ENCODE measurements at places on chromosomes 5 and 9.
A peak's percentile ranks its signal among the peaks of the same experiment; 100 is the strongest.

GRCh38 chr9:4604678-4605095 is 57.4 kb upstream of the PLPP6 start:
- DNase-seq, result peak; percentile 58

DNA sequence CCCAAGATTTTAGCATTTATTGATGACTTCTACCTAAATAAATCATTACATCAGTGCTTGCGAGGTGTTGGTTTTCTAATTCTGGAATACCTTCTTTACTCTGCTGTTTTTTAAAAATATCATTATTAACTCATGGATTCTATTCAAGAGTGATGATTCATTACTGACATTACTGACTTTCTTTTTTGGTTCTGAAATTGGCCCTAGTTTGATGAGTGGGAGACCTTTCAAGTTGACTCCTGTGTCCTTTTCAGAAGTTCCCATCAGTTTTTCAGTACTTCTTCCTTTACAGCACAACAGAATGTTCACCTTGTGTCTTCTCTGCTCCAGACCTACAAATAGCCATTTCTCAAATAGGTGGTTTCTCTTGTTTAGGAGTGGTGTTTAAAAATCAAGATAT is 114.1 kb downstream of the PCSK5 start:
- no peak for DNase-seq

DNA sequence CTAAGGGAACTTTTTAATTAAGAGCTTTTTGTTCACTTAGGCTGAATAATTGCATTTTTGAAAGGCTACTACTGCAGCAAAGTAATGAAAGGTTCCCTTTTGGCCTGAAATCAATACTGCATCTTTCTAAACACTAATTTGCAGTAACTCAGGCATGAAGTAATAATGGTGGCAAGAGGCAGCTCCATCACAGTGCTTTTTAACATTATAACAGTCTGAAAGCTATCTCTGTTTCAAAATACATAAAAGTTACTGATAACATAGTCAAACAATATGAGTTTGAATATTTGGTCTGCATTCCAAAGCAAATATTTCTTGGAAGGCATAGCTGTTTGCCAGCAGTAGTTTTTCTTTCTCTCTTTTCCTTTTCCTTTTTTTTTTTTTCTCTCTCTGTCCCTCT is 113.4 kb downstream of the FBN2 start:
- no peak for DNase-seq

DNA sequence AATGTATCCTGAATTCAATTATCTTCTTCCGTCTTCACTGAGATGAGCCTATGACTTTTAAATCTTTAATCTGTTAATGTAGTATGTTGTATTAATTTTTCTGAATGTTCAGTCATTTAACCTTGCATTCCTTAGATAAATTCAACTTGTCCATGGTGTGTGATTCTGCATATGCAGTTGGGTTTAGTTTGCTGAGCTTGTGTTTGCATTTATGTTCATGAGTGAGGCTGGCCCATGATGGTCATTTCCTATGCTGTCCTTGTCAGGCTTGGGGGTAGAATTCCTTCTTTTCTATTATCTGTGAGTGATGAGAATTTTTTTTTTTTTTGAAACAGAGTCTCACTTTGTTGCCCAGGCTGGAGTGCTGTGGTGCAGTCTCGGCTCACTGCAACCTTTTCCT is 131.8 kb upstream of the COL5A1 start:
- DNase-seq, result no peak

DNA sequence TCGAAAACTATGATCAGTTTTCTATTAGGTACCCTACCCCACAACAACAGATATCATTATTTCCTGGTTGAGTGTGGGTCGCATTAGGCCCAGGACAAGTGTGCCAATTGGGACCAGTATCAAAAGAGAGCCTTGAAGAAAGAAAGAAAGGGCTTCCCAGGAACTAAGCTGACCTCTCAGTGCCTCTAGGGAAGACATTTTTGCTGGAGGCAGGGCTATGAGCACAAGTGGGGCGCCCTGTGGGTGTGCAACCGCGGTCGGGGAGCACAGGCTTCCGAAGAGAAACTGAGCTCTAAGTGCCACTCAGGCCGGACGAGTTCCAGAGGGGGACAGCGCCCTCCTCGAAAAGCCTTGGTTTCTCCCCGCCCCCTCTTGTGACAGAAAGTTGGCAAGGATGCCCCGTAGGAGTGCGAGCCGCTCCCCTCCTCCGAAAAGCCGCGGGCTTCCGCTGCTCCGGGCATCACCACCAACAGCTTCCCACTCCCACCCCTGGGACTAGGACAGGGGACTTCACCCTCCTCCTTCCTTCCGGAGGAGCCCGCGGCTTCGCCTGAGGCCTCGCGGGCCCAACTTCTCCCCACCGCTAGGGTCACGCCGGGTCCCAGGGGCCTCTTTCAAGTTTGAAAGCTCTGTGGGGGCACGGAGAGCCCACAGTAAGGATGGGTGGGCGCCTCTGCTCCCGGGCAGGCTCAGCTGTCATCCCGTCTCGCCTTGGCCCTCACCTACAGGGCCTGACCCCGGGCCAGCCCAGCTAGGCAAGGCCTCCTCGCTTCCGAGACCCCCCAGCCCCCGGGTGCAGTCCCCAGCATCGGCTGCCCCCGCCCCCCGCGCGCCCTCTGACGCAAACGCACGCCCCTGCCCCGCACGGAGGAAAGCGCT is 2.0 kb downstream of the NR2F1-AS1 start:
- DNase-seq, result no peak

DNA sequence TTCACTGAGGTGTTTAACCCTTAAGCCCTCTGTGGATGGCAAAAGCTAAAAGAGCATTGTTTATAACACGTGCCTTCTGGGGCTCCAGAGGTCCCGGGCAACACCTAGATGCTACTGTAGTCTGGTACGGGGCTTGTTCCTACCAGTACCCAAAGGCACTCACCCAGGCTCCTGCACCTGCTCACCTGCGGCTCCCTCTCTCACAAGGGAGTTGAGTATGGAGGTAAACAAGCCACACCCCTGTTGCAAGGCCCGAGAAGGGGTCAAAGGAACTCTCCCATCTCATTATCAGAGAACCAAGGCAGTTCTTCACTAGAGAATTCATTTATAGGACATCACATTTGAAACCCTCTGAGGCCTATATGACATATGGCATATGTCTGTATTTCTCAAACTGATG is 53.4 kb upstream of the IL6ST start:
- DNase-seq, result no peak

DNA sequence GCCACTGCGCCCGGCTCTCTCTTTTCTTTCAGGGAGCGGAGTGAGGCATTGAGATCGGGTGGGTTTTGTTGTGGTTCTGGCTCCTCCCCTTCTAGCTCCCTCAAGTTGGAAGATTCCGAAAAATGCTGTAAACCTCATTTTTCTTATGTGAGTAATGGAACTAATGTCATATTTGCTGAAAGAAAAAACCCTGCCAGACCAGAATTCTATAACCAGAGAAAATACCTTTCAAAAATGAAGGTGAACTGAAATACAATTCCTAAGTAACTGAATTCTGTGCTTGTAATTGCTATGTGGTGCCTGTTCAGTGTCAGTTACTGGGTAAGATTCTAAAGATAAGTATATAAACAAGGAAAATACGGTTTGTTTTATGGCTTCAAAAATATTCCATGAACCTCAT is 30.9 kb upstream of the CDK20 start:
- DNase-seq, result no peak

- DNase-seq, result no peak
Measured at GRCh38 chr9:116797276-116797675, 110.2 kb downstream of the TRIM32 start.
